Muscle of leg (tissue), 16 donors: ENCODE measurements at places on chromosomes 3 and 15. TPM values are rescaled to one million over a fixed set of nuclear protein-coding genes. Genes with fewer than 3 reads are reported as not detected.
A peak's percentile ranks its signal among the peaks of the same experiment; 100 is the strongest.

DNA sequence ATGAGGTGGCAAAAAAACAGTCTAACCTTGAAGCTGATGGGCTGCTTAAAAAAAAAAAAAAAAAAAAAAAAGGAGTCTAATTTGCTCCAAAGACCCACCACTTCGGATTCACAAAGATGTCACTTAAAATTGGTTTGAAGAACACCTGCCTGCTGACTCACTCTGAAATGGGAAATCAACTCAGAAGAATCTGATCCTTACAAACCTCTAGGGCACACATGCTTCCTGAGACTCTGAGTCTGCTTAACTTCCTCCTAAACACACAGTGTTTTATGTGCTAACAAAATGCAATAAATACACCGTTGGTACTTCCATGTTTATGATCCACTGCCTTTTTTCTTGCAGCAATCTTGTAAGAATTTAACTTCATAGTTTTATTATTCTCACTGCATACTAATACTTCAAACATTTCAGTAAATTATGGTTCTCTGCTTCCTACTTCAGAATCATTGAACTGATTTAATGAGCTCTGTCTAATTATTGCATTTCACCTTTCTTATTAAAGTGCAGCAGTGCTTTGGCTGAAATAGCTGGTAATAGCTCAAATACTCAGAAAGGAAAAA, 73.0 kb upstream of the FRMD4B start:
- no peak for DNase-seq

DNA sequence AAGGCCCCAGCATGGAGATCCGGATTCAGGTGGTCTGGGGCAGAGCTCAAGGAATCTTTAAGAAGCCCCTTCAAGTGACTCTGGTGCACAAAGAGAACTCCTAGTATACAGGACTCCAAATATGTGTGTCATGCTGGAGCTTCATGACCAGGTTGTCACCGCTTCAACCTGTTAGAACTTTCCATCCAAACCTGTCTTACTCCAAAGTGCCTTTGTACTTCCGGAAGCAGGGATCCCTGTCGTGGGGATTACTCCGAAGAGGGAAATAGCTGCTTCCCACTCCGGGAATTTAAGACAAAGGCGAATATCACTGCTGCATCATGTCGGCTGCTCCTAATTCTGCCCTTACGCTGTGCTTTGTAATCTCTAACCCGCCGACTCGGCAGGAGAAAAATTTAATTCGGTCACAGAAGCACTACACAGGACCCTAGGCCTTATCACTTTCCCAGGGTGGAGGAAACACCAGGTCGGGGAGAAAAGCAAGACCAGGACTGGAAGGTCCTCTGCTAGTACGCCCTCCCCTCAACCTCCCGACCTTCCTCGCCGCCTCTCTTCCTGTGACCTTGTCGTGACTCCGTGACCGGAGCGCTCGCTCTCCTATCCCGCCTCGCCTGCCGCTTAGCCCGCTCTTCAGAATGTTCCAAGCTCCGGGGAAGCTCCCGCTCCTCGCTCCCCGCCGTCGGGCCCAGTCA, 730 bp downstream of the HIGD1A start:
- peak; percentile 42 for DNase-seq

GRCh38 chr3:197006446-197006845, 23.2 kb downstream of the MELTF start:
- no peak for DNase-seq

DNA sequence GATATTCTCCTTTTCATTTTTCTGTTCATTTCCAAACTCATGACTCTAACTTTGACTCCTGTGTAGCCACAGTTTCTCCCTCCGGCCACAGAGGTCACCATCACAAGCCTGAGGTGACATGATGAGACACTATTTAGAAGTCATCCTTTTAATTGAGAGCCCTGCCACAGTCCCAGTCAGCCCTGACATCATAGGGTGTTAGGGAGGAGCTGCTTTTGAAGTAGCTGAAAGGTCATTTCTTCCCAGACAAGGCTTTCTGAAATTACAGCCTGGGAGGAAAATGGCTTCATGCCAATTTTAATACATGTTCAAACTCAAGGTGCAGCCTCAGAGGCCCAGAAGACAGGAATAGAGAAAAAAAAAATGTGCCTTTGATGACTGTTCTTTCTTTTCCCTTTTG, 532.8 kb upstream of the TGFBR2 start:
- peak; percentile 17 for DNase-seq

DNA sequence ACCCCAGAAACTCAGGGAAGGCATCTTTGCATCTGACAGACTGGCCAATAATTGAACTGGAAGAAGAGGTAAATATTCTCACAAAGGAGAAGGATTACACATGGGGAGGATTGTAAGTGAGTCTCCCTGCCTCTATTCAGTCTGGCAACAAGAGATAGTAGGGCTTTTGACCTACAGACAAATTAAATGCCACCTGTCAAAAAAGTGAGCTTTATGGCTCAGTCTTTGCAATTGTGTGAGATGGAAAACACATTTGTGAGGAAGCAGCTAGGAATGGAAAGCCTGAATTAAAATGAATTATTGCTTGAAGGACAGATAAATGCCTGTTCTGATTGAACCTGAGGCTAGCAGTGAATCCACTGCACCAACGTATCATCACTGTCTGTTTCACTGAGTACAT, 173.3 kb upstream of the GOLIM4 start:
- DNase-seq, result no peak

- peak; percentile 79 for DNase-seq
Observed at GRCh38 chr15:101464256-101464998, 25.1 kb downstream of the PCSK6 start.

Gene CPNE4
- polyA plus RNA-seq, result 0.11 TPM
